ENCODE measurements at places on chromosomes 4 and X.

DNA sequence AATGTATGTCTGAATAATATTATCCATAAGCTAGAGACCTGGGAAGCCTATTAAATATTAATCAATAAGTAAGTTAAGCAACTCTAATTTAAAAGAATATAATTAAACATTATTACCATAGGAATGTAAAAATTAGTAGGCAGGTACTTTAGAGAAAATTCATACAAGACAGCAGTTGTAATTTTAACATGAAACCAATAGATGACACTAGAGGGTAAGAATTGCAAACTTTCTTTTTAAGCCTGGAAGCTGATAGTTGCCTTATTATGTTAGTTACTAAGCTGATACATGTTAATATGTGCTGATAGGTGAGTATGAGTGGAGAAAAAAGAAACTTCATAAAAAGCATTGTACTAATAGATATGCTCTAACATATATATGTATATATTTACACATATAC lies 1157.4 kb downstream of the FAM133A start:
- peak; percentile 5 for DNase-seq

GRCh38 chr4:5708449-5709206 lies at the start of gene EVC2:
EVC2 (minus strand) TSS chr4:5708559; CDS start chr4:5708513, 46 bp downstream.
- no peak for DNase-seq

GRCh38 chrX:111608724-111609123 lies 72.2 kb upstream of the ALG13 start:
- no peak for DNase-seq

DNA sequence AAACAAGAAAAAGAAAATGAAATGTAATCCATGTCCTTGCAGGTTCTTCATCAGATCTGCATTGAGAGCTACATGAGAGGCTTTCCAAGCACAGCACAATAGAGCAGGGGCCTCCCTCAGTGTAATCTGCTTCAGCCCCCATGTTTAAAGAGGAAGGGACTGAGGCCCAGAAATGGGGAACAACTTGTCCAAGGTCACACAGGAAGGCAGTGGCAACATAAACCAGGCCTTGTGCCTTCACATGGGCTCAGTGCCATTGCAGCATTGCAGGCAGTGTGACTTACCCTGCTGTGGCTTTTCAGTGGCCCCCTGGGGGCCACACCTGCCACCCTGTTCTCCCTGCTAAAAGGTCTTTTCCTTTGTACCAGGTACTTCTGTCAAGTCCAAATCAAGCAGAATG lies 20.9 kb upstream of the CD99L2 start:
- DNase-seq, result no peak

GRCh38 chr4:181330654-181331201 lies 912.5 kb upstream of the TENM3 start:
- no peak for DNase-seq

DNA sequence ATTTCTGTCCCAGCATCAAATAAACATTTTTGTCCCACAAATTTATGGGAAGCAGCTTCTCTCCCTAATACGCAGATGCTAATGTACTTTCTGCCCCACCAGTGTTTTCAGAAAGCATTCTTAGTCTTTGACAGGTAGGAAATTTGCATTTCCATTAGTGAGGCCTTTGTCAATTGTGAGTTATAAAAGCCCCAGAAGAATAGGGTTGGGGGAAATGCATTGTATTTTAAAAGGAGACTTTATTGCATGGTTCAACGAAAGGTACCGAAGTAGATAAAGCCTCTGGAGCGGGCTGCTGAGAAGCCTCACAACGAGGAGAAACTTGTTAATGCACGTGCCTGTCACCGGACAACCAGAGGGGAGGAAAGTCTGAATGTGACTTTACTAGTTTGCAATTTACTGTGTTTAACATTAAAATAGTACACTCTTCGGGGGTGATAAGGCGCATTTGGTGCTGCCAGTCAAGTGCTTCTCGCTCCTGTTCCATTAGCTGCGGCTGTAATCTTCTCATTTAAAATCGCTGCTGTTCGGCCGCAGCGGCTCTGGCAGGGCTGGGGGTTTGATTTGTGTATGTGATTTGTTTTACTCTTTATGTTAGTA lies 63.4 kb downstream of the DCTD start:
- DNase-seq, result no peak

- DNase-seq, result no peak
Observed at GRCh38 chr4:38562751-38563198, 101.2 kb upstream of the KLF3 start.

- no peak for DNase-seq
Observed at GRCh38 chr4:143653031-143653430, 47.4 kb downstream of the FREM3 start.

All from RPMI8226 (cell line).